ENCODE measurements at places on chromosomes 3 and 15.

GRCh38 chr3:72031581-72031980 is 246.6 kb upstream of the PROK2 start:
- DNase-seq = no peak

DNA sequence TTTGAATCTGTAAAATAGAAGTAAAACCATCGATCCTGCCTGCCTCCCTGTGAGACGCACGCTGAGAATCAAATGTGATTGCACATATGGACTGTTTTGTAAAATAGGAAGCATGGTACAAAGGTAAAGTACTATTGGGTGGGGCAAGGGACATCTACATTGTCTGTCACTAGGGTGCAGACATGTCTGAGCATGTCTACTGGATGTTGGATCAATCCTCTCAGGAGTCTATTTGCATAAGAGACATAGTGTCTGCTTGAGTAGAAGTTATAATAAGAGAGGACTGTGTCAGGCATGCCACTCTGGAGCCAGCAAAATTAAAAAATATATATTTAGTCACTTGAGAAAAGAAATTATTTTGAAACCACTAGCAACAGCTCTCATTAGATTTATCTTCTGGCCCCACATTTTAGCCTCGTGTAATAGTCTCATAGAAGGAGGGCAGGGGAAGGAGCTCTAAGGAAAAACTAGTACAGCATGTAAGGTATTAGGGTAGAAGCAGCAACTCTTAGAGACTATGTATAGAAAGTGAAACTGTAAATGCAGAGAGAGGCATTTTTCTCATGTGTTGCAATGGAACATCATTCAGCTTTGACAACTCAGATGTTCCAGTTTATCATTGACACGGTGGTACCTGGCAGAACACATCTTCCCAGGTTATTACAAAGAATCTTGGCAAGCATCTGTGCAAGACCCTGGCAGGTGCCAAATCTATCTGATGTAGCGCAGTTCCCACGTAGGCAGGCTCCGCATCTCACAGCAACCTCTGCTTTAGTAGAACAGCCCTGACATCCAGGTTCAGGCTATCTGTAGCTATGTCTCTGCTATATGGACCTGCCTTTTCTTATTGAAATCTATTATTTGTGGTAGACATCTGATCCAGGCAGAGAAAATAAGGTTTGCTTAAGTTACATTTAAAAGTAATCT is 85.2 kb upstream of the CHL1 start:
- no peak for DNase-seq

GRCh38 chr3:150286390-150287147 is 121.5 kb upstream of the TSC22D2 start:
- DNase-seq = no peak

DNA sequence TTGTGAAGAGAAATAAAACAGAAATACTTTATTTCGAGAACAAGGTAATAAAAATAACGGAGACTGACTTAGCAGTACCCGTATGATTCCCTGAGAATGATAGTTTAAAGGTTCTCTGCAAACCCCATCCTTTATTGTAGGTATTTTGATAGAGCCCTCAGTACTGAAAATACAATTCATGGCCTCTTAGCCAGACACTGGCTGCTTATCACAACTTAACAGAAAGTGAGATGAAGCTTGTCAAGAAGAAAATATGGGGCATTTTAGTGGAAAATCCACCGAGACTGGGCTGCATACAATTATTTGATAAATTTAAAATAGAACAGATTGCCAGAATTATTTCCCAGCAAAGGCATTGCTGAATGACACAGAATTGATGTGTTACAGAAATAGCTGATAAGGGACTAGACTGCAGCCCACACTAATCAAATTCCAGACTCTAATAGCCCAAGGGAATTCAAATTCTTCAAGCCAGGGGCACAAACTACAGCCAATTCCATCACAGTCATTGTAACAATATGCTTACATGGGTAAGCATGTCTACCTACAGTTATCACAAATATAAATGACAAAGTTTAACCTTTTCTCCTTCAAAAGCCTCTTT is 521.9 kb downstream of the PLOD2 start:
- no peak for DNase-seq

DNA sequence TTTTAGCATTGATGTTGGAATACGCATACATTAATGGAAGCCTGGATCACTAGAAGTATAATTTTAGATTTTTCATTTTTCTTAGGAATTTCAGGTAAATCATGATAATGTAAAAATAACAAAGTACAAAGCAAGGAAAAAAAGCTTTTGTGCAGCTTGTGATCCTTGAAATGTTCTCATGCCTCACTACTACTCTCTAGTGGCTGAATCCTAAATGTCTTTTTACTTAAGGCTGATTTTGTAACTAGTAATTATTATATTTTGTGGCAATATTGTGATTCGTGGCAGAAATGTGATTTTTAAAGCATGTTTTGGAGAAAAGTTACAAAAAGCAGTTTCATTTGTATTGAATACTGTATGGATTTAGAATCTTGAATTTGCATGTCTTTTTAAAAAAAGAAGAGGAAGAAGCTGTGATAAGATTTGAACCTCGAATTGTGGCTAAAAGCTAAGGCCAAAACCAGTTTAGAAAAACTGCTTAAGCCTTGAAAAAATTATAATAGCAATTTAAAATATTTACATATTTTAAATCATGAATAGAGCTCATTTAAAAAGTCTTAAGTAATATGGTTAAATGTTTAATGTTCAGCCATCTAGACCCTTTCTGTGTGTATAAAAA is 39.0 kb downstream of the U2SURP start:
- DNase-seq = no peak

- no peak for DNase-seq
Measured at GRCh38 chr15:94383706-94384105, 152.3 kb downstream of the MCTP2 start.

- no peak for DNase-seq
Measured at GRCh38 chr3:45127130-45127822, 18.9 kb downstream of the CDCP1 start.

DNA sequence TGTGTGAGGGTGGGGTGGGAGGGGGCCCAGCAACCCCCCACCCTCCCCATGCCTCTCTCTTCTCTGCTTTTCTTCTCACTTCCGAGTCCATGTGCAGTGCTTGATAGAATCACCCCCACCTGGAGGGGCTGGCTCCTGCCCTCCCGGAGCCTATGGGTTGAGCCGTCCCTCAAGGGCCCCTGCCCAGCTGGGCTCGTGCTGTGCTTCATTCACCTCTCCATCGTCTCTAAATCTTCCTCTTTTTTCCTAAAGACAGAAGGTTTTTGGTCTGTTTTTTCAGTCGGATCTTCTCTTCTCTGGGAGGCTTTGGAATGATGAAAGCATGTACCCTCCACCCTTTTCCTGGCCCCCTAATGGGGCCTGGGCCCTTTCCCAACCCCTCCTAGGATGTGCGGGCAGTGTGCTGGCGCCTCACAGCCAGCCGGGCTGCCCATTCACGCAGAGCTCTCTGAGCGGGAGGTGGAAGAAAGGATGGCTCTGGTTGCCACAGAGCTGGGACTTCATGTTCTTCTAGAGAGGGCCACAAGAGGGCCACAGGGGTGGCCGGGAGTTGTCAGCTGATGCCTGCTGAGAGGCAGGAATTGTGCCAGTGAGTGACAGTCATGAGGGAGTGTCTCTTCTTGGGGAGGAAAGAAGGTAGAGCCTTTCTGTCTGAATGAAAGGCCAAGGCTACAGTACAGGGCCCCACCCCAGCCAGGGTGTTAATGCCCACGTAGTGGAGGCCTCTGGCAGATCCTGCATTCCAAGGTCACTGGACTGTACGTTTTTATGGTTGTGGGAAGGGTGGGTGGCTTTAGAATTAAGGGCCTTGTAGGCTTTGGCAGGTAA is 8.1 kb downstream of the FAM131A start:
- no peak for DNase-seq

- no peak for DNase-seq
Measured at GRCh38 chr3:114022145-114022802, 34.1 kb downstream of the CCDC191 start.

- DNase-seq = no peak
Measured at GRCh38 chr3:149848238-149848637, 35.2 kb downstream of the RNF13 start.

GRCh38 chr15:43133430-43134156 is at the start of gene TMEM62:
Gene TMEM62, plus strand, starts transcription at chr15:43133586. Its CDS starts 217 bp downstream, at chr15:43133803.
- peak; percentile 71 for DNase-seq

DNA sequence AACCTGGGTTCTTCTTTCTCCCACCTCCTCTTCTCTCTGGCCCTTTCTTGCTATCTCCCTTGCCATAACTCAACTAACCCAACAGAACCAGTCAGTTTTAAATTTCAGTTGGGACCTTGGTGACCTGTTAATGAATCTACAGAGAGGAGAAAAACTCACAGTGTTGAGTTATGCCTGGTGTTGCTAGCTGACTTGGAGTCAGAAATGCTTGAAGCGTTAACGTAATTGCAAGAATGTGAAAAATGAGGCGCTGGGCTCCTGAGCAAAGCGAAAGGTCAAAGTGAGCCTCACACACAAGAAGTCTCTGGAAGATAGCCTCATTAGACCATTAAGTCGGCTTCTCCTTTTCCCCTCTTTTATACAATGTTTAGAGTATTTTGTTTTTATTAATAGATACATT is 18.4 kb downstream of the MEIS2 start:
- DNase-seq = no peak

DNA sequence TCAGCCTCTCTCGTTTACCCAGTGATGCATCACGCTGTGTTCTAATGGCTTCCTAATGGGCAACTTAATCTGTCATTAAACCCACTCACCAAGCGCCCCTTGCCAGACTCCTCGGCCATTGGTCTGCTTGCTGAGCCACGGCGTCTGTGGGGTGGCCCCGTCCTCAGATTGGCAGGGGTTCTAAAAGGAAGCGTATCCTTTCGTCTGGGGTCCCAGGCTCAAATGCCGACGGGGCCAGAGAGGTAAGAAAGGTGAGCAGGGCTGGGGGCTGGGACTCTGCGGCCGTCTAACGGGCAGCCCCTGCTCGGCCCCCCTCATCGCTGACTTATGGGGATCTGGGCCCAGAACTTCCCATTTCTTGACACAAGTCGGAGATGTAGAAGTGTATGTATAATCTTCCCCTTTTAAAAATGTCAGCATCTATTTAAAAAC is 315.1 kb upstream of the PROK2 start:
- no peak for DNase-seq

- DNase-seq = peak; percentile 30
Measured at GRCh38 chr3:114454551-114455251, 160.9 kb downstream of the TIGIT start.

DNA sequence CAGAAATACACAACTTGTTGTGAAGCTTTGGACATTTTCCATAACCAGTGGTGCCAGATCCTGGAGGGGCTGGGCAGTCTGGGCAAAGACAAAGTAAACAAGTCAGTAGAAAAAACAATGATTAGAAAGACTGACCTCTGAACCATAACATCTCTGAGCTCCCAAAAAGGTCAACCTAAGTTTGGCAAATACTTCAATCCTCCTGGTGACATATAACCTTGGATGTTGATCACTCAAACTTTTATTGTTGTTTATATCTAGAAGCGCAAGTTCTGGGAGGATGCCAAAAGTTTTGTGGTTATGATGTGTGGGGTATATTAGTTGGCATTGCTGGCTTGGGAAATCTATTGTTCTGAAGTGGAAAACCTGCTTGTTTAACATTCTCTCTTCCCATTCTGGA is 257.7 kb downstream of the DIPK2A start:
- no peak for DNase-seq

DNA sequence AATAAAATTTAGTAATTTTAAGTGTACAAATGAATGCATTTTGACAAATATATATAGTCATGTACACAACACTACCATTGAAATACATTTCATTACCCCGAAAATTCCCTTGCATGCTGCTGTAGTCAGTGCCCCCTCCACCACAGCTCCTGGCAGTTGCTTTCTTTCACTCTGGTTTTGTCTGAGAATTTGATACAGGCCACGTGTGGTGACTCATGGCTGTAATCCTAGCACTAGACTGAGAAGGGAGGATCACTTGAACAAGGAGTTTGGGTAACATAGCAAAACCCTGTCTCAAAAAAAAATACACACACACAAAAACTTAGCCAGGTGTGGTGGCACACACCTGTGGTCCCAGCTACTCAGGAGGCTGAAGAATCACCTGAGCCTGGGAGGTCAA is 65.4 kb downstream of the TFRC start:
- DNase-seq = no peak

GRCh38 chr15:51286816-51287215 is 51.6 kb downstream of the CYP19A1 start:
- DNase-seq = no peak

- no peak for DNase-seq
Measured at GRCh38 chr3:23136054-23136453, 67.1 kb upstream of the UBE2E2 start.

GRCh38 chr3:133896002-133896761 is 500 bp upstream of the RAB6B start:
- no peak for DNase-seq

GRCh38 chr3:48739617-48739954 is 22.6 kb upstream of the IP6K2 start:
- DNase-seq = no peak

DNA sequence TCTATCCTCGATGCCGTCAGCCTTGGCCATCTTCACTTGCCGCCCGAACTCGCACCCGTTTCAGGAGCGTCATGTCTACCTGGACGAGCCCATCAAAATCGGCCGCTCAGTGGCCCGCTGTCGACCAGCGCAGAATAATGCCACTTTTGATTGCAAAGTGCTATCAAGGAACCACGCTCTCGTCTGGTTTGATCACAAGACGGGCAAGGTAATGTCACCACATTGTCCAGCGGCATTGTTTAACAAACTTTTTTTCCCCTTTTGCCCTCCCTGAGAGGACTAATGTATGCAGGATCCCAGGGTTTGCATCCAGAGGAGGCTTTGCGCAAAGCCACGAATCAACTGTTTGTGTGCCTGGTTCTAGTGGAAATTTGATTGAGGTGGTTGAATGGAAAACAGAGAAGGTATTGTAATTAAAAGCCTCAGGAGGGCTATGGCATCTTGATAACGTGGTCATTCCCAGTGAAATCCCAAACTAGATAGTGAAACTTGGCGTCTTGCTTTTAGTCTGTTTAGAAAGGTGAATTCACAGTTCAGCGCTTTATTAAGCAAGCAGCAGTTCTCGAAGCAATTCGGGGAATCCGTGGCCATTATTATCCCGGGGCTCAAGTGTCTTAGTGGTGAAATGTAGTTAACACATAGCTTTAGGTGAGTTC is 1.7 kb downstream of the SLMAP start:
- peak; percentile 38 for DNase-seq

DNA sequence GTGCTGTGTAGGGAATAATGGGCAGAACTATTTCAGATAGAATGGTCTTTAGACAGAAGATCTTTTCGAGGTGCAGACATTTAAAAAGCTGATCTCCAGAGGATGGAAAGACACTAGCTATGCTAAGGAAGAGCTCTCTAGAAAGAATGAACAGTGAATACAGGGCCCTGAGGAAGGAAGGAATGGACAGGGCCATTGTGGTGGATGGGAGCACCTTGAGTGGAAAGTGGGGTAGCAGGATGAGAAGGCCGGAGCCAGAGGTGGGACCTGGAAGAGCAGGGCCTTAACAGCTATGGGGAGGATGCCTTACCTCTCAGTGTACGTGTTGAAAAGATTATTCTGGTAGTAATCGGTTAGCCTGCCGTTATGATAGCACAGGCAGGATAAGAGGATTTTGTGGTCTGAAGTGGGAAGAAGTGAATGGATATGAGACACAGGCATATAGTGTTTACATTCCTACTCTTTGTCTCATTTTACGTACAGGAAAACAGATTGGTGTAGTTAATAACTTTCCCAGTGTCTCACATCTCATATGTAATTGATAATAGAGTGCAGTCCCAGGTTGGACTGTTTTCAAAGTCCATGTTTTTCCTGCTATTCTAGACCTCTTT is 172.4 kb downstream of the KLHL25 start:
- DNase-seq = no peak

- no peak for DNase-seq
Measured at GRCh38 chr3:123081718-123082369, 15.0 kb downstream of the PDIA5 start.
